Activated CD8-positive, alpha-beta memory T cell treated with anti-CD3 and anti-CD28 coated beads, Interleukin-2, amount 50 U/mL, for 48 hours (primary cell): ENCODE measurements at places on chromosomes 2 and 18.

GRCh38 chr2:71801969-71802368, 345.7 kb downstream of the CYP26B1 start:
- peak; percentile 45 for DNase-seq

DNA sequence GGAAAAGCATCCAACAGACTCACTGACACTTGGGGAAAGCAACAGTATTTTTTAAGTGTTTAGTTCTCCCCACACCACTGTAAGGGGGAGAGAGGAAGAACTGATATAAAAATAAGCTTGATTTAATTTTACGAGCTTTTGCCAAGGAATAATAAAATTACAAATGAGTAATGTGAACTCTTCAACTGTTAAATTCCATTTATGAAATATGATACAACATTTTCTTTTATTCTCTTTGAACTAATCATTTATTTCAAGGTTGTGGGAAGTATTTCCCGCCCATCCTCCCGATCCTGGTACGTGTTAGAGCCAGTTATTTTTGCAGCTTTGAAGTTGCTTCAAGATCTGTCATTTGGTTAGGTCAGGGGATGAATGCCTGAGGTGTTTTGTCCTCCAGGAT, 35.2 kb downstream of the WDPCP start:
- DNase-seq, result no peak

DNA sequence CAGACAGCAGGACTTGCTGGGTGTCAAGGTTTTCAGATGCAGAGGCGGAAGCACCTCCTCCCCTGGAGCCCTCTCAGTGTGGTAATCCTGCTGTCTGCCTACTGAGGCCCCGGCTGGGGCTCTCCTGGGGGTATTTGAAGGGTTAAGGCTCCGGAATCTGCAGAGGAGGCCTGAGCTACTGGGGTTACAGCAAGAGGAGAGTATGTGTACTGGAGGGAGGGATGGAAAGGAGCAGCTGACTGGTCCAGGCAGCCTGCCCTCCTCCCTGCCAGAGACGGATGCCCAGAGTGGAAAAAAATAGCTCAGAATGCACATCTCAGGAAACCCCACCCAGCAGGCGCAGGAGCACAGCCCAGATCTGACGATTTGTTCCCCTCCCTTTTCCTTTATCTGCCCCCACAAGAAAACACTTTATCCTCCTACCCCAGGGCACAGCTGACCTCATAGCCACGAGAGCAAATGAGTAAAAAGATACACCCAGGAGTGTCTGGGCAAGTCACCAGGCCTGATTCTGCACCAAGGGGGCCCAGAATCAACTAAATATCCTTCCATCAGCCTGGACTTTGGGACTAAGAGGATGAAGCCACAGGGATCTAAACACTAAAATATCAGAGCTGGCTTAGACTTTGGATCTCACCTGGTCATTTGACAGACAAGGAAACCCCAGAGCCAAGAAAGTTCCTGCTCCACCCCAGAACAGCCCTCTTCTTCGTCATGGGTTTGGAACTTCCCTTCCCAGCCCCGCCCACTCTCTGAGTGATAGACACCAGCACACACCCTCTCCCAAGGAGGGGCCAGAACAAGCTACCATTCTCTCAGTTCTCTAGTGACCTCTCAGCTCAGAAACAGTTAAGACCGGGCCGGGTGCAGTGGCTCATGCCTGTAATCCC, 5.5 kb downstream of the TMBIM1 start:
- peak; percentile 83 for DNase-seq

DNA sequence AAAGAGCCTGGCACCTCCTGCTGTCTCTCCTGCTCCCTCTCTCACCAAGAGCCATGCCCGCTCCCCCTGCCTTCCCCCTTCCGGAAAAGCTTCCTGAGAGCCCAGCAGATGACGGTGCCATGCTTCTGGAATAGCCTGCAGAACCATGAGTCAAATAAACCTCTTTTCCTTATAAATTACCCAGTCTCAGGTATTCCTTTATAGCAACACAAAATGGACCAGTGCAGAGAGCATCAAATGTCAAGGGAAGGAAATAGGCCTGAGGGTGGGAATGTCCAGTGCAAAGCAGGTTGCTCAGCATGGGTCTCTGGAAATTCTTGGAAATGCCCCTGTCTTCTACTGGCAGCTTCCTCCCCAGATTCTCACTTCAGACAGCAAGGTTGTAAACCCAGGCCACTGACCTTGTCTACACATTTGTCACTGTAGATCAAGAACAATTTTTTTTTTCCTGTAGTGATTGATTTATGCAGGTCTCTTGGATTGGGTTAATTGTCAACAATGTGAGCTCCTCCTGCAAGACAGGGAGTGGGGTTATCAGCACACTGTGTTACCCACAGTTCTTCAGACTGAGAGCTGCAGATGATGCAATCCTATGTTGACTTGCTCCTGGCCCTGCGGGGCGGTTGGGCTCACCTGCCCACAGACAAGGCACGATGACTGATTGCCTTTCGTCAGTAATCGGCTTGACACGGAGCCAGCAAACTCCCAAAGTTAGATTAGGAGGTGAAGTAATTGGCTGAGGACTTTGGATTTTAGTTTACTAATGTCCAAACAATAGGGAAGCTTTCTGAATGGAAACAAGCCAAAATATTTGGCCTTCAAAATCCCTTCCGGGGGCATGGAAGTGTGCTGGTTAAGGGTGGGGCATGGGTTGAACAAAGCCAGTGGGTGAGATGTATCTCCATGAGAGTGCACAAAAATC, 5.4 kb upstream of the BOD1L2 start:
- no peak for DNase-seq

- DNase-seq, result no peak
These were observed 13.3 kb upstream of the CCDC85A start for GRCh38 chr2:56170504-56170903.

DNA sequence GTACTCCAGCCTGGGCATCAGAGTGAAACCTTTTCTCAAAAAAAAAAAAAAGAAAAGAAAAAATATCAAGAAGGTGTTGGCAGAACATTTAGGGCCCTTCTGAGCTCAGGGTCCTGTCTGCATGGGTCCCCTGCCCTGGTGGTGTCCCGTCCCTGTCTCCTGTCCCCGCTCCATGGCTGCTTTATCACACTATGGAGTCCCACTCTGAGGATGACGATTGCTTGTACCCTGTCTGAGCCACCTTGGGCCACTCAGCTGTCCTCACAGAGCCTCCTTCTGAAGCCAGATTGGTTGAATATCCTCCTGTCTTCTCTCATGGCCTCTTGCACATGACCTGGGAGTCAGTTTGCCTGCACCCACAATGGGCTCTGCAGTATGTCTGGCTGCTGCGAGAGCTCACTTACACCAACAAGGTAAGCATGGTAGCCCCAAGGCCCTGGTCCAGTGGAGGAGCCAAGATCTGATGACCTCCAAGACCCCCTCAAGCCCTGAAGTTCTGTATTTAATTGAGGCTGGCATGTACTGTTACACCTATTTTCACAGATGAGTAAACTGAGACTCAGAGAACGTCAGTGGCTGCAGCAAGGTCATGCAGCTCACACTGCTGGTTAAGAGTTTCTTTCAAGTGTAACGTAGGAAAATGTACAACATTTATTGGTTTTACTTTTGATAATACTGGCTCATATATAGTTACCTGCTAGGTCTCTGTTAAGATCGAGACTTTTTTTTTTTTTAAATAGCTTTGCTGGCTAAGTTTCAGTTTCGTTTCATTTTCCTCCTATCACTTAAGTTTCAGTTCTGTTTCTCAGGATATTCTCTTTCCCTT, 16.9 kb upstream of the ZCCHC2 start:
- DNase-seq, result peak; percentile 65
